ENCODE measurements at places on chromosomes 6 and 20. TPM values are rescaled to one million over a fixed set of nuclear protein-coding genes. Genes with fewer than 3 reads are reported as not detected.

SRXN1 gene
- 42.8 TPM for total RNA-seq

MBOAT1 gene
- total RNA-seq, result 1.5 TPM

OTOR gene
- total RNA-seq, result not detected

GSTA4 gene
- total RNA-seq, result 32.6 TPM

KIFC1 gene
- total RNA-seq, result 18.8 TPM

SLC17A4 gene
- total RNA-seq, result not detected

PRRT1 gene
- 0.50 TPM for total RNA-seq

NKX2-2 gene
- total RNA-seq, result not detected

CDSN gene
- not detected for total RNA-seq

MAS1 gene
- under 0.01 TPM for total RNA-seq

ARFGAP1 gene
- 62.0 TPM for total RNA-seq

MCHR2 gene
- total RNA-seq, result not detected

CCN2 gene
- total RNA-seq, result 194 TPM

TPMT gene
- 17.7 TPM for total RNA-seq

OR2J3 gene
- total RNA-seq, result not detected

SCUBE3 gene
- 9.2 TPM for total RNA-seq

CALHM5 gene
- total RNA-seq, result 11.8 TPM

NKX2-4 gene
- total RNA-seq, result not detected

MAFB gene
- total RNA-seq, result 0.99 TPM

RSPO3 gene
- total RNA-seq, result 0.13 TPM

ZSCAN23 gene
- 3.4 TPM for total RNA-seq

PDE7B gene
- 31.0 TPM for total RNA-seq

DLGAP4 gene
- 11.8 TPM for total RNA-seq

ANGPT4 gene
- not detected for total RNA-seq

SLC35F1 gene
- not detected for total RNA-seq

PSORS1C1 gene
- 0.92 TPM for total RNA-seq

LY6G6D gene
- total RNA-seq, result not detected

Measured in aortic smooth muscle cell (primary cell).